ENCODE measurements at places on chromosomes 6 and 20.

DNA sequence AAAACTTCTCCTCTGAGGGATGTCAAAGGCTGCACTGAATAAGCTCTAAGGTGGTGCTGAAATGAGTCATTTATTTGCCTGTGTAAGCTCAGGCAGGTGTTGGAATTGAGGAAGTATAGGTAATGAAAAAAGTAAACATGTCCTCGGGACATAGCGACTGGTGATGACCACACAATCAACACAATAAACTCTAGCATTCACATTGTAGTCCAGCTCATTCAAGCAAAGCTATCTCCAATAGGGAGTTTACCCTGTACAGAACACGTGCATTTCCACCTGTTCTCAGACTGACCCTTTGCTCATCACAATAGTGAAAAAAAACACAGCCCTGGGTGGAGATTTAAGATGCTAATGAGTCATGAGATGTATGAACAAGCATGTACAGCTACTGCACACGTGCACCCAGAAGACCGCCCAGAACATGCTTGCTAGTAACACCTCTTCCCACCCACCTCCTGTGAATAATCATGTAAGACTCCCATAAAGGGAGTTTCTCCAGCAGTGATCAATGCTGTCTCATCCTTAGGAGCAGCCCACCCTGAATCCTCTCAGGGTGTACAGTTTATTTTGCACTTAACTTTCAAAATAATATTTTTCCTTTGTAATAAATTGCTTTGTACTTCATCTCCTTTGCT, 33.0 kb upstream of the POU5F1 start:
- DNase-seq = no peak

DNA sequence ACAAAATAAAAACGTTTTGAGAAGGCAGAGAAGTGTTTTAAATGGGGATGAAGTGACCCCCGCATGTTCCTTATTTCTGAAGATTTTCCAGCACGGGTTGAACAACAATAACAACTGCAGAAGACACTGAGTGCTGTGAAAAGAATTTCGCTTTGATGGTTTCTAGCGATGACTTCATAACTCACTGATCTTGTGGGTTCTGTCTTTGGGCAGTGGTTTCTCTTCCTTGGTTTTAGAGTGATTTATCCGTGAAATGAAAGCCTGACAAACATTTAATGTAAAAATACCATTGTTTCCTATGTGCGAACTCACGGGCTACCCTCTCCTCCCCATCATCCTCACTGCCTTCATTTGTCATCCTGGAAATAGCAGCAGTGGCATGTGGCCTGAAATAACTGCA, 793.9 kb downstream of the QKI start:
- no peak for DNase-seq

DNA sequence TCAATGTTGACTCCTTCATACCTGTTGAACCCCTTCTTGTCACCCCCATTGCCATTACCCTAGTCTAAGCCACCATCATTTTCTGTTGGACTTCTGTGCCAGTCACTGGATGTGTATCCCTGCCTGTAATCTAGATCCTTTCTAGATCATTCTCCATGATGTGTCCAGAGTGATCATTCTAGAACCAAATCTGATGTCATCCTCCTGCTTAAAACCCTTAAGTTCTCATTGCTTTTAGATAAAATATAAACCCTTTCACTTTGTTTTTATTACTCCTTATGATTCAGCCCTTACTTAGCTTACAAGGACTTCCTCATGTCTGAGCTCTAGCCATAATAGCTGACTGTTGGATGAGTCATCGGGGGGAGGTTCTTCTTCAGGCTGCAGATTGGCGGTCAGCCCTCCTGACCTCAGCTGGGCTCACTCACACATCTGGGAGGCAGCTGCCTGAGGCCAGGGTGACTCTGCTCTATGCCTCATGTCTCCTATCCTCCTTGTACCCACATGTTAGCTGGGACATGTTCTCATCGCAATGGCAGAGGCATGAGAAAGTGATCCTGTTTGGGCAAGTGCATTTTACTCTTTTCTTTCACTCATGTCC, 287.6 kb downstream of the ESR1 start:
- no peak for DNase-seq

- DNase-seq = no peak
Measured at GRCh38 chr20:44442298-44443070, 33.2 kb upstream of the TTPAL start.

DNA sequence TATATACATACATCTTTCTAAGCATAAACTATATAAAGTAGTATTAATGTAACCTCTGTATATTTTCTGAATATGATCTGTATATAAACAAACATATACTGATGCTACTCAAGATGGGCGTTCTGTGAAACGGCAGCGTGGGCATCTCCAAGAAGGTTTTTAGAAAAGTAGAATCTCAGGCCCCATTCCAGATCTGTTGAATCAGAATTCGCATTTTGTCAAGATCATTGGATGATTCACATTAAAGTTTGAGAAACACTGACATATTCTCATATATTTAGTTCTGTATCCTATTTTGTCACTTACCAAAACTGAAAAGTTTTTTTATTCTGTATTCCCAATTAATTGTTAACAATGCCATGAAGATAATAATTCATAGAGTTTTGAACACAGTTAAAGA, 5.5 kb downstream of the C6orf141 start:
- no peak for DNase-seq

DNA sequence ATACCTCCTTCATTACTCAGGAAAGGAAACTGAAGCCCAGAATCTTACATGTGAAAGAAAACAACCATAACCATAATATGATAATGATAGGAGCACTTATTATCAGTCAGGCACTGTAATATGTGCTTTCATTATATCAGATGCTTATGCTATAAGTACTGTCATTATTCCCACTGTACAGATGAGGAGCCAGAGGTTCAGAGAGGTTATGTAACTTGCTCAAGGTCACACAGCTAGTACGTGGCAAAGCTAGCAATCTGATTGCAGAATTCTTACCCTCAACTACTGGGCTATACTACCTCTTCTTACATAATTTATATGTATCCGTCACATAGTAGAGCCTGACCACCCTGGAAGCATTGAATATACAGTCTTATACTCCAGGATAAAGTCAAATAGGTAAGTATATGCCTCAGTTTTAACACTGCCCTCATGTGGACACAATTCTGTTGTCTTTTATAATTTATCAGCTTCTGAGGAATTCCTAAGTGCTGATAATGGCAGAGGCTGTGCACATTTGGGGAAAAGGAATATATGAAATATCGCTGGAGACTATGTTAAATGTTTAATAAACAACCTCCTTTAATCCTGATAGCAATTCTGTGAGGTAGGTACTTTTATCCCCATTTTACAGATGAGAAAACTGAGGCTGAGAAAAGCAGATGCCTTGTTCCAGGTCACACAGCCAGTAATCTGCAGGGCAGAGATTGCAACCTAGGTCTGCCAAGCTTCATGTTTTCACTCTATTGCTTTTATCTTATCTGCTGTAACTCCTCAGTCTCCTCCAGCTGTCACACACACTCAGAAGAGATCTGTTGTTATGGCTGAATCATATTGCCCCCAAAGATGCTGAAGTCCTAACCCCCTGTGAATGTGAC, 13.4 kb downstream of the BCAS1 start:
- DNase-seq = no peak

DNA sequence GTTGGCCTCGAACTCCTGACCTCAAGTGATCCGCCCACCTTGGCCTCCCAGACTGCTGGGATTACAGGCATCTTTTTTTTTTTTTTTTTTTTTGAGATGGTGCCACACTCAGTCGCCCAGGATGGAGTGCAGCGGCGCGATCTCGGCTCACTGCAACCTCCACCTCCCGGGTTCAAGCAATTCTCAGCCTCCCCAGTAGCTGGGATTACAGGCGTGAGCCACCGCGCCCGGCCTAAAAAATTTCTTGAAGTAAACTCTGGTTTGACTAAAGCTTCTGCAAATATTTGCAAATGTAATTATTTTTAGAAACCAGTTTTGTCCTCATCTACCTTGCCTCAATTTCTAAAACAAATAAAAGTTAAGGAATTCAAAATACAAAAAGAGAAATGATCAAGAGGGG, 1.2 kb downstream of the IBTK start:
- DNase-seq = no peak

DNA sequence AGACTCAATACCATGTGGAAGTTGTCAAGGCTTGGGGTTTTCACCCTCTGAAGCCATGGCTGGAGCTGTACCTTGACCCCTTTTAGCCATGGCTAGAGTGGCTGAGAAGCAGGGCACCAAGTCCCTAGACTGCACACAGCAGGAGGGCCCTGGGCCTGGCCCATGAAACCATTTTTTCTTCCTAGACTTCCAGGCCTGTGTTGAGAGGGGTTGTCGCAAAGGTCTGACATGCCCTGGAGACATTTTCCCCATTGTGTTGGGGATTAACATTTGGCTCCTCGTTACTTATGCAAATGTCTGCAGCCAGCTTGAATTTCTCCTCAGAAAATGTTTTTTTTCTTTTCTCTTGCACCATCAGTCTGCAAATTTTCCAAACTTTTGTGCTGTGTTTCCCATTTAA, 196.4 kb downstream of the SLC16A10 start:
- no peak for DNase-seq

GRCh38 chr6:99402448-99402847, 8.5 kb upstream of the COQ3 start:
- no peak for DNase-seq

GRCh38 chr20:44566018-44566417, 16.4 kb upstream of the PKIG start:
- DNase-seq = no peak

- DNase-seq = no peak
Measured at GRCh38 chr20:41249411-41250281, 67.9 kb downstream of the ZHX3 start.

- DNase-seq = no peak
Measured at GRCh38 chr20:44695295-44695673, 19.9 kb upstream of the CCN5 start.

DNA sequence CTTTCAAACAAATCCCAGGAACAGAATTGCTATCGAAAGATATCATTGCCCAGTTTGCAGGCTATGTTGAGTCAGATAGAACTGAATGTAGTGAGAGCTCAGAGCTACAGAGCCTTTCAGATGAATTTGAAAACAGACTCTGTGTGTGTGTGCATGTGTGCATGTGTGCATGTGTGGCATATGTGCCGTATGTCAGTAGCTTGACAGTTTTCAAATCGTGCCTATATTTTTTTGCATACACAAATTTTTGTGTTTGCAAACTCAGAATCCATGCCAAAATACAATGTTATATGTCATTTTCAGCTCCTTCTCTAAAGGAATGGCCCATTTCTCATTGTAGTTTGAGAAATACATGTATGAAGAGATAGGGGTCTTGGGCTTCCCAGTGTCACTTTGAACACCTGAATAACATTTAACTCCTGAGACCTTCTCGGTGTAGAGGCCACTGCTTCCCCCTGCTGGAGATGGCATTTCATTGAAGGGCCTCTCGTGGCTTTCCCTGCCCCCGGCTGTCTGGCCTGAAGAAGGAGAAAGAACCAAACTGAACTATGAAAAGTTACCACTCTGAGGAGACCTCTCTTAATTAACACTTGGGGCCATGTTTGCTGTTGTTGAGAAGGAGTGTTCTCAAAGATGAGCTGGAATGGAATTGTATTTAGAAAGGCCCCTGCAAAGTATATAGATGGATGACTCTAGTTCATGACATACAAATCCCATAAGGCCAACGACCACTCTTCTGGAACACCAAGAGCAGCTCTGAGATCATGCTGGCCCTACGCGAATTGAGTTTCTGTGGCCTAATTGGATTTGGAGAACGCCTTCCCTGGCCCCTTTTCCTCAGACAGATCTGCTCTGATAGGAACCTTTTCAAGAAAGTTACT, 58.7 kb downstream of the VAPB start:
- DNase-seq = peak; percentile 20

DNA sequence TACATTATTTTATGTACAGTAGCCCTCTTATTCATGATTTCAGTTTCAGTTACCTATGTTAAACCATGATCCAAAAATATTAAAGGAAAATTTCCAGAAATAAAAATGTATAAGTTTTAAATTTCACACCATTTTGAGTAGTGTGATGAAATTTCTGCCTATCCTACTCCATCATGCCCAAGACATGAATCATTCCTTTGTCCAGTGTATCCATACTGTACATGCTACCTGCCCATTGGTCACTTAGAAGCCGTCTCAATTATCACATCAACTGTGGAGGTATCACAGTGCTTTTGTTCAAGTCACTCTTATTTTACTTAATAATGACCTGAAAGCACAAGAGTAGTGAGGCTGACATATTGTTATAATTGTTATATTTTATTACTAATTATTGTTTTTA, 32.3 kb upstream of the PLCB4 start:
- no peak for DNase-seq

DNA sequence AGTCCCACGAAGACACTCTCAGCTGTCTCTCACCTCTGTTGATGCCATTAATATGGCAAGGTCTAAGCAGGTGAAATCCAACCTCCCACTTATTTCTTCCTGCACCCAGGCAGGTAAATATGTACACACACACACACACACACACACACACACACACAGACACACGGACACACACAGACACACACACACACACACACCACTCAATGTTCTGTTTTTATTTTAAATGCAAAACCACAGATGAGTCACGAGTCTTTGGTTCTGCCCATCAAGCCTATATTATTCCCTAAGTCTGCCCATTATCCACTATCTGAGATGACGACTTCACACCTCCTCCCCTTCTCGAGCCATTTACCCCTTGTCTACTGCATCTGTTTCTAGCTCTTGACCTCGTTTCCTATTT, 344.7 kb downstream of the CDH26 start:
- no peak for DNase-seq

DNA sequence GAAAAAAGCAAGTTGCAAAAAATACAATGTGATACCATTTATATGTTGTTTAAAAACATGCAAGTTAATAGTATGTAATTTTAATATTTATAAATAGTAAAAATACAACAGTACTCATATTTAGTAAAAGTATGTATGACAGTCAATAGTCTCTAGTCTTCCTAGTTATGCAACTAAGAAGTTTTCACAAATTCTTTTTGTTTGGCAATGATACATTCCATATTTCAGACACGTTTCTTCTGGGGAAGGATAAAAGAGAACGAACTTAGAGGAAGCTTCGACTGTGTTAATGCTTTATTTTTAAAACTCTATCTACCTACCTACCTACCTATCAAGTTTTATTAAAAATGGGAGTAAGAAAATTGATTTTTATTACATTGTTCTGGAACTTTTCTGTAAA, 77.7 kb downstream of the UBE3D start:
- no peak for DNase-seq

DNA sequence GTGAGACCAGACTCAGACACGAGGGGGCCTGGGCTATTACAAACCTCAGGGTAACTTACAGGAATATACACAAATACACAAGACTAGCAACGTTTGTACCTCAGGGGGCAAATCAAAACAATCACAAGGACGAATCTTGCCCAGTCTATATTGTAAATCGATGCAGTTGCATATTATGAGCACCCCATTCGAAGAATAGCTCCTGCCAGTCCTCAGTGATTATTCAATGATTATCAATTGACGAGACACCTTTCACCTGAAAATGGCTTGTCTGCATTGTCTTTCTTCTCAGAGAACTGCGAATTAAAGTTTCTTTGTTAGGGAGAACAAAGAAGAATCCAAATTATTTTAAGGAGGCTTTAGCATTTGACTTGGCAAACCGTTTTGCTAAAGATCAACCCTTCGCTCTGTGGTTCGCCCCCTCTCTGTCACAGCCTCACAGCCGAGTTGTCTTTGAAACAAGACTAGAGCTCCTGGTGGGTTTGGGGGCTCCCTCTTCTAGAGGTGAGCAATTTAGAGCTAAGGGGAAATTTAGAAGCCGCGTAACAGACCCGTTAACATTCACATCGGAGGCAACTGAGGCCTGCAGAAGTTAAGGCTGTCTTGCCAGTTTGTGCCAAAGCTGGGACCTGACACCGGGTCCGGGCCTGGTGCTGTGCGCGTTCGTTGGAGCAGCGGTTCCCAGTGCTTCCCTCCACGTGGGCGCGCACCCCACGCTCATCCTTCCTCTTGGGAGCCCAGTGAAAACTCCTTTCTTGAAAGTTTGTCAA, 24.9 kb upstream of the MAP3K7 start:
- no peak for DNase-seq
